ENCODE measurements at places on chromosomes 13 and 19.
A peak's percentile ranks its signal among the peaks of the same experiment; 100 is the strongest.

DNA sequence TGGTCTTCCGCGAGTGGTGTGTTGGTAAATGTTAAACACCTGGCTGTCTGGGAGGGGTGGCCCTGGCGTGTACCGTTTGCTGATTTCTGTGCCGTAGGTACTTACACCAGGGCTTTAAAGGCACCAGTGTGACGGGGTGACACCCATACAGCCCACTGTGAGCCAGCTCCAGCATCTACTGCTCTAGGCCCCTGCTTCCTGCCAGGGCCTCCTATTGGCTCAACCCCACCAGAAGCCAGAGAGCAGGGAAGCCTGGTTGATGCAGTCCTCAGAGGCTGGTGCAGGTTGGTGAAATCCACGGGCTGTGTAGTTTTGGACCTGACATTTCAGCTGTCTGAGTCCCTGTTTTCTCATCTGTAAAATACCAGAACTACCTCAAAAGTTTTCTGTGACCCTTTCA is 30.4 kb downstream of the ARHGEF7 start:
- no peak for DNase-seq

DNA sequence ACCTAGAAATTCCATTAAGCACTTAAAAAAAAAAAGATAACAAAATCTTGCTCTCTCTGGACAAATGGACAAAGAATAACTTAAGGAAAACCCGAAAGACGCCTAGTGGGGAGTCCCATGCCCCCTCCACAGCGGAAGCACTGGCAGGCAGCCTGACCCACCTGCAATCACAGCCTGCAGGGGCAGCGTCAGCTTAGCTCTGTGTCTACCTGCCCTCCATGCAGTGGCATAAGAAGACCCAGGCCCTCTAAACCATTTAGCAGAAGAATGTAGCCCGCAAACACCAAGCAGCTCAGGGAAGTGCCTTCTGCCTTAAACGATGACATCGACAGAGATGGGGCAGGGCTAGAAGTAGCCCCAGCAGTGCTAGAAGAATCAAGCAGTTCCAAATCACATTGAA is 36.0 kb downstream of the KCTD15 start:
- no peak for DNase-seq

DNA sequence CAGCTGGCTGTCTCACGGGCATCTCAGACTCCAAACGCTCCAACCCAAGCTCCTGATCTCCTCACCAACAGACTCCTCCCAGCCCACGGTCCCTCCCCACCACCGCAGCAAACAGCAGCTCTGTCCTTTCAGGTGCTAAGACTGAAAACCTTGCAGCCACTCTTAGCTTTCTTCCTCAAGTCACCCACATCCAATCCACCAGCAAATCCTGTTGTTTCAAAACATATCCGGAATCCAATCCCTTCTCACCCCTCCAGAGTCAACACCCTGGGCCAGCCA is 20.8 kb downstream of the C19orf81 start:
- DNase-seq: no peak

GRCh38 chr13:94946039-94946438 is 233.7 kb upstream of the SOX21 start:
- DNase-seq: no peak

- DNase-seq: no peak
Measured at GRCh38 chr13:36530861-36531590, 98.7 kb downstream of the CCNA1 start.

DNA sequence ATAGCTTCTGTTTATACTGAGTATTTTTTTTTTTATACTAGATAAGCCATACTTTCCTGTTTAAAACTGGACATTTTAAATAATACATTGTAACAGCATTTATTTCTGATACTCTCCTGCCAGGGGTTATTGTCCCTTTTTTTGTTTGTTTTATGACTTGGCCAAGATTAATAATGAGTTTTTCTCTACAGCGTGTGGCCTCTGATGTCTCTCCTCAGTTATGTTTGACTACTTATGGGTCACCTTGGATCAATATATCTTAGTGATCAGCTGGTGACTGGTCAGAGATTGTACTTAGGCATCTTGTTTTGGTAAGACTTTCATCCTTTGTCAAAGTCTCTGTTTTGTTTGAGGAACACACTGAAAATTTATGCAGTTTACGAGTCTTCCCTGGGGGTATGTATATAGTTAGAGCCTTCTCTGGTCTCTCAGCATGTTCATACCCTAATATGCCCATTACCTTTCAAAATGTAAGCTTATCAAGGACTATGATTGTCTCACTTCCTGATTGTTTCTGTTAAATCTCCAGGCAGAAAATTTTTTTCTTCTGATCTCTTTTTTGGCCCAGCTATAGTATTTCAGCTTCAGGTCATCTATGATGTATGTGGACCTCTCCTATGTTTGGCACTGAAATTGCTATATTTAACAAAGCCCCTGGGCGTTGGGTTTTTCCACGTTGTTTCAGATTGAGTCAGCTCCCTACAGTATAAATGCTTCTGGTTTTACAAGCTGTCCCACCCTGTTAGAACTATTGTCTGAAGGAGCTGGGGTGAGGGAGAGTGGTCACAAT is 87.9 kb downstream of the URI1 start:
- DNase-seq: no peak

- DNase-seq: no peak
Measured at GRCh38 chr13:30181888-30182651, 125.3 kb downstream of the KATNAL1 start.

- no peak for DNase-seq
Measured at GRCh38 chr13:72970301-72970880, 88.4 kb upstream of the KLF5 start.

DNA sequence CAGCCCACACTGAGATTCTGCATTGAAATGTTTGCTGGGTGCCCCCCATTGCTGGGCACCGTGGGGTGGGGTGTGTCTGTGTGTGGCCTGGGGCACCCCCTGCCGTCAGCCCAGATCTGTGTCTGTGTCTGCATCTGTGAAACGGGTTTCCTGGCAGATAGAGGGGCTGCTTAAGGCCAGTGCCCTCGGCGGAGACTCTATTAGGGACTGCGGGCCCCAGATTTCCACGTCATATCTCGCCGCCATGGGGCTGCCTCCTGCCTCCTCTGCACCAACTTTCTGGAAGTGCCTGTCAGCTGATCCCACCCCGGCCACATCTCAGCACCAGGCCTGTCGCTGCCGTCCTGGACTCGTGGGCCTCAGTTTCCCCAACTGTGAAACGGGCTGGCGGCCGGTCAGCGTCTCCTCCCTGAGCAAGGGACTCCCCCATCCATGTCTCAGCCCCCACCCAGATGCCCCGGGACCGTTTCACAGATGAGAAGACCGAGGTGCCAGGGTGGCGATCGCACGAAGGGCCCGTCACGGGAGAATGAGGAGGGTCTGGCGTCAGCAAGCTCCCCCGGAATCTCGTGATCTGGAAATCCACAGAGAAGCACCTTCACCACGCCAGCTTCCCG is 21.4 kb downstream of the ARID3A start:
- DNase-seq: no peak

DNA sequence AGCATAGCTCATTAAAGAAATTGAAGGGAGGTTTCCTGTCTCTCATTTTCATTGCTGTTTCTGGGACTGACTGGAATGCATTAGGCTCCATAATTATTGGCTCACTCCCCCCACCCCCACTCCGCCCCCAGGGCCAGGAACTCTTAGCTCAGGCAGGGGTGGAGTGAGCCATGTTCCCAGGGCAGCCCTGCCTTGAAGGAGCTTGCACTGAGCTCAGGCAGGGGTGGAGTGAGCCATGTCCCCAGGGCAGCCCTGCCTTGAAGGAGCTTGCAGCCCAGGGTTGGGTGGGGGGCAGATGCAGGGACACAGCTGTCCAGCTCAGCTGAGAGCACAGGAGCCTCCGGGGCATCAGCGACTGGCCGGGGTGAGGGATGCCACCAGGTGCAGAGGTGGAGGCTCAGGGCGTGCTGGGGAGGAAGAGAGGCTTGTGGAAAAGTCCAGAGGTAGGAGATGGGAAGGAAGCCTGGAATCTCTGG is 39.1 kb upstream of the TFDP1 start:
- no peak for DNase-seq

DNA sequence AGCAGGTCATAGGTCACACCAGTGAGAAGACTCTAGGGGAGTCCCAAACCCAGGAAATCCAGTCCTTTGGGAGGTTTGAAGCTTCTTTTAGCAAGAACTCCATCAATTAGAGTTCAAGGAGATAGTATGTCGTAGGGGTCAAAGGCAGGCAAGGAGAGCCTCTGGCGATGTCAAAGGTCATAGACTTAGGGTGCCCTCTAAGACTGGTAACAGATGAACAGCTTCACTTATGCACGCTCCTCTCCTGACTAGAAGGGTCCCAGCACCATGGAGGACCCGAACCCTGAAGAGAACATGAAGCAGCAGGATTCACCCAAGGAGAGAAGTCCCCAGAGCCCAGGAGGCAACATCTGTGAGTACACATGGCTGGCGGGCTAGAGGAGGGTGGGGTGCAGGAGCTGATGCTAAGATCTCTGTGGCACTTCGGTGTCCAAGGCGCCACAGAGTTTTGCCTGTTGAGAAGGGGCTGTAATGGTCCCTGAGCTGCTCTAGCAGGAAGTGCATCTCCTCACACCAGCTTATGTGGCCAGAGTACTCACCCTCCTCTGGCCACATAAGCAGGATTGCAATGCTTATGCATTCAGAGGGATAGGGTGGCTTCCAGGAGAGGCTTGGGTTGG is 557 bp downstream of the ZNF576 start:
- no peak for DNase-seq

- DNase-seq: peak; percentile 80
Measured at GRCh38 chr13:113208421-113209335, at the start of gene PCID2. TSS of gene PCID2 (minus strand) at chr13:113208669. CDS start at chr13:113208634, 35 bp downstream.

GRCh38 chr13:108638901-108639300 is 9.5 kb downstream of the MYO16 start:
- no peak for DNase-seq

- no peak for DNase-seq
Measured at GRCh38 chr19:1862424-1863327, 703 bp downstream of the KLF16 start.

DNA sequence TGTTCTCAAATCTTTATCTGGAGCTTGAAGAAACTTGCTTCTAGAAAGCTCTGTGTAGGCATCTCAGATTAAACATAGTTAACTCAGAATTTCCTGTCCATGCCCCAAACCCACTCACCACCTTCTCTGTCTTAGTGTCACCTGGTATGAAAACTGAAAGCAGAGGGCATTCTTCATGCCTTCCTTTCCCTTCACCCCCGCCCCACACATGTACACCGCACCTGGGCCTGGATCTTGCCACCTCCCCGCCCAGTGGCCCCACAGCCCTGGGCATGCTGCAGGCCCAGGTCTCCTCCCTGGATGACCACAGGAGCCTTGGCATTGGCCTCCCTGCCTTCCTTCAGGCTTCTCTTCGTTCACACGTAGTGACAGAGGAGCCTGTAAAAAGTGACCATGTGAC is 15.8 kb downstream of the CFAP97D2 start:
- DNase-seq: no peak

DNA sequence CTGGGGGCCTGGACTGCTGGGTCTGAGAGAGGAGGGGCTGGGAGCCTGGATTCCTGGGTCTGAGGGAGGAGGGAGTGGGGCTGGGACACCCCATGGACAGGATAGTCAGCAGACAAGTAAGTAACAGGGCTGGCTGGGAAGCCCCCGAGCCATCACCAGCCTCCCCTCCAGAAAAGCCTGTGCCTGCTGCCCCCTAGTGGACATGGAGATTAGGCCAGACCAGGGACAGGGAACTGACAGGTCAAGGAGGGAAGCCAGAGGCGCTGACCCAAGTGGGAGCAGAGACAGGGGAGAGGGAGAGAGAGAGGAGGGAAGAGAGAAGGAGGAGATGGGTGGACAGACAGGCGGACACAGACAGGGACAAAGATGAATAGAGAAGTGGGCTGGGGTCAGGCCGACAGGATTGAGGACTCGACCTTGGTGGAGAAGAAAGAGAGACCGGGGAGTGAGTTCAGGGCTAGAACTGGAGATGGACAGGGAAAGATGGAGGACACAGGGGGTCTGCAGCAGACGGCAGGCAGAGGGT is 6.7 kb upstream of the ERFL start:
- DNase-seq: peak; percentile 52

GRCh38 chr13:97600458-97601075 is 166.6 kb downstream of the RAP2A start:
- no peak for DNase-seq

All from stimulated activated CD4-positive, alpha-beta T cell treated with anti-CD3 and anti-CD28 coated beads, TNF-alpha, amount 100 ng/mL, for 24 hours (primary cell).